ENCODE measurements at places on chromosomes 5 and 9.

GRCh38 chr9:72960446-72960845, 7.6 kb upstream of the ALDH1A1 start:
- DNase-seq: no peak

DNA sequence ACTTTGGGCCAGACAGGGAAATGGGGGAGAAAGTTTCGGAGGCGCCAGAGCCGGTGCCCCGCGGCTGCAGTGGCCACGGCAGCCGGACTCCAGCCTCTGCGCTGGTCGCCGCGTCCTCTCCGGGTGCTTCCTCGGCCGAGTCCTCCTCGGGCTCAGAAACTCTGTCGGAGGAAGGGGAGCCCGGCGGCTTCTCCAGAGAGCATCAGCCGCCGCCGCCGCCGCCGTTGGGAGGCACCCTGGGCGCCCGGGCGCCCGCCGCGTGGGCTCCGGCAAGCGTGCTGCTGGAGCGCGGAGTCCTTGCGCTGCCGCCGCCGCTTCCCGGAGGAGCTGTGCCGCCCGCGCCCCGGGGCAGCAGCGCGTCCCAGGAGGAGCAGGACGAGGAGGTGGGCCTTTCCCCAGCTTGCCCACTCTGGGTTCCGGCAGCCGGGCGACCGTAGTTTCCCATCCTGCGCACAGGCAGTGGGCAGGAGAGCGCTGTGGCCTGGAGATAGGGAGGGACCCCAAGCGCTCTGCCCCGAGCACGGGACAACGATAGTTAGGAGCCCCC, 516 bp downstream of the MAST4 start:
- no peak for DNase-seq

DNA sequence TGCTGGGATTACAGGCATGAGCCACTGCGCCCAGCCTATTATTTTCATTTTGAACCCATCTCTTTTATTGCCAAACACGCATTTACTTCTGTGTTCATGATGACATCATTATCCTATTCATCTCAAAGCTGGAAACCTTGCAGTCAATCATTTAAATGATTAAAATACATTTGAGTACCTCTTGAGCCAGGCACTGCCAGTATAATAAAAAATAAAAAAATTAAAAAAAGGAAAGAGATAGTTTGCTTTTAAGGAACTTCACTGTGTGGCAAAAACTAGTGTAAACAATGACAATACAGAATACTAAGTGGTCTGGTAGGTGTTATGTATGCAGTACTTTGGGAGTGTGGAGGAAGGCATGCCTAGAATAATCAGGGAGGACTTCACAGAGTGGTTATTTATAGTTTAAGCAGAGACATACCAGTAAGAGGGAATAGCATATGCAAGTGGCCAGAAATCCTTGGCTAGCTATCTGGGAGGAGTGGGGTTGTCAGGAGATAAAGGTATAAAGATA, 8.6 kb downstream of the NSD1 start:
- DNase-seq: no peak

DNA sequence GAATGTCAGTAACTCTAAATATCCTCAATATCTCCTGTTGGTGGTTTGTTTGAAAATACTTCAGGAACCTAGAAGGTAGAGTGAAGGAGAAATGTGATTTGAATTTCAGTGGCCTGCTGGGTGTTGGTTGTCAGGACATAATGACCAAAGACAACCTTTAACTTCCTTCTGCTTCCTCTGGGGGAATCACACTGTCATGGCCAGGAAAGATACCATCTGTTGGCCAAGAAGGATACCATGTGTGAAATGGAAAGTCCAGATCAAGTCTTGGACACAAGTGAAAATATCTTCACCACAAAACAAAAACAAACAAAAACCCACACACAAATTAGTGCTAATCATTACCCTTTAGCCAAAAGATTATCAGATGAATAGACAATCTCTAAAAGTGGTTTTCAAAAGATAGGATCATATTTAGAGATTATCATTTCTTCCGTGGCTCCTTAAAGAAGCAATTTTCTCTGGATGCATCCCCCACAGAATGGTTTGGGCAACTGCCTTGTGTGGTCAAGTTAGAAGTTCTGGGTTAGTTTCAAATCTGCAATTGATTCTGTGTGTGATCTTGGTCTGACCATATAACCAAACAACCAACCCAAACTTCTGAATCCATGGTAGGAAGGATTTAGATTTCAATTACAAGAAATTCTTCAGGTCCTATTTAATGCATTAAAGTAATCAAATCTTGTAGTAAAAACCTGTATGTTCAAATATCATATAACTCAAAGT, 1.6 kb downstream of the C1QTNF3 start:
- no peak for DNase-seq

Data from NCI-H1092 (cell line).